ENCODE measurements at places on chromosomes 4 and X. TPM values are rescaled to one million over a fixed set of nuclear protein-coding genes. Genes with fewer than 3 reads are reported as not detected.

GYPA gene
- not detected for total RNA-seq

TMEM271 gene
- total RNA-seq = not detected

HPGDS gene
- total RNA-seq = 0.66 TPM

DMP1 gene
- total RNA-seq = not detected

LONRF3 gene
- total RNA-seq = 0.35 TPM

EBP gene
- total RNA-seq = 395 TPM

ZRSR2 gene
- total RNA-seq = 18.0 TPM

CPEB2 gene
- 14.3 TPM for total RNA-seq

C4orf51 gene
- total RNA-seq = not detected

SLC16A2 gene
- 0.12 TPM for total RNA-seq

ATP8A1 gene
- total RNA-seq = 43.8 TPM

CNGA1 gene
- total RNA-seq = not detected

NSG1 gene
- 9.8 TPM for total RNA-seq

BRS3 gene
- not detected for total RNA-seq

ARX gene
- not detected for total RNA-seq

CCKAR gene
- total RNA-seq = not detected

GPC3 gene
- total RNA-seq = not detected

CABS1 gene
- total RNA-seq = not detected

TTC29 gene
- not detected for total RNA-seq

CXCL3 gene
- not detected for total RNA-seq

SLC38A5 gene
- 93.9 TPM for total RNA-seq

TEX13D gene
- not detected for total RNA-seq

PHKA1 gene
- total RNA-seq = 1.1 TPM

ZMYM3 gene
- 25.8 TPM for total RNA-seq

RNF128 gene
- total RNA-seq = not detected

ALAS2 gene
- total RNA-seq = not detected

TREX2 gene
- total RNA-seq = 1.8 TPM

MAN2B2 gene
- total RNA-seq = 33.1 TPM

TCP11X2 gene
- total RNA-seq = not detected

Measured in activated CD8-positive, alpha-beta memory T cell treated with anti-CD3 and anti-CD28 coated beads, Interleukin-2, amount 10 ng/mL, durations not matched to agents 7 days and 5 days (primary cell).